Esophagus squamous epithelium (tissue), 5 donors: ENCODE measurements at places on chromosomes 12 and 14.

DNA sequence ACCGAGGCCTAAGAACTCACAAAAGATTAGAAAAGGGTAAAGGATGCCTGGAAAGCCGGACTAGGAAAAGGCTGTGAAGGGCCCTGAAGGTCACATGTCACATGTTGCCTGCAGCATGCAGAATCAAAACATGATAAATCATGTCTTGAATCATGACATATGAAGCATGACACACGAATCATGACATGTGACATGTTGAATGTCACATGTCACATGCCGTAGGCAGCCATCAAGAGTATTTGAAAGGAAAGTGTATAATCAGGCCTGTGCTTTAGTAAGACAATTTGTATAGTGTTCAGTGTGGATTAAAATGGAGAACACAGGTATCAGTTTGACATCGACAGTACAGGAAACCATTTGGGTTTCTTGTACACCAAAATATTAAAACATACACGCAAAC is 30.8 kb downstream of the IFNG-AS1 start:
- no peak for DNase-seq

DNA sequence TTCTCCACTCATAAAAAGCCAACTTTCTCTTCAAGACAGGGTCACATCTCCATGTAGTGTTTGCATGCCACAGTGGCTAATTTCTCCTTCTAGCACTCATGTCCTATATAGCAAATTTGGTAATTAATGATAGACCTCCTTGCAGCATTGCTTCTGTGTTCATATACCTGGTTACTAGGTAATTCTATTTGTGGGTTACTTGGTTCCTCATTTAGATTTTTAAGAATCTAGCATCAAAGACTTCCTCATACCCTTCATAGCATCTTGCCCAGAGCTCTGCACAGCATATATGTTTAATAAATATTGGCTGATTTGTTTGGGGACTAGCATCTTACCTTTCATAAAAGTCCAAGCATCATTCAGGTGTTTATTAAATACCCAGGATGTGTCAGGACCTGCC is 152.1 kb downstream of the DUSP6 start:
- no peak for DNase-seq

DNA sequence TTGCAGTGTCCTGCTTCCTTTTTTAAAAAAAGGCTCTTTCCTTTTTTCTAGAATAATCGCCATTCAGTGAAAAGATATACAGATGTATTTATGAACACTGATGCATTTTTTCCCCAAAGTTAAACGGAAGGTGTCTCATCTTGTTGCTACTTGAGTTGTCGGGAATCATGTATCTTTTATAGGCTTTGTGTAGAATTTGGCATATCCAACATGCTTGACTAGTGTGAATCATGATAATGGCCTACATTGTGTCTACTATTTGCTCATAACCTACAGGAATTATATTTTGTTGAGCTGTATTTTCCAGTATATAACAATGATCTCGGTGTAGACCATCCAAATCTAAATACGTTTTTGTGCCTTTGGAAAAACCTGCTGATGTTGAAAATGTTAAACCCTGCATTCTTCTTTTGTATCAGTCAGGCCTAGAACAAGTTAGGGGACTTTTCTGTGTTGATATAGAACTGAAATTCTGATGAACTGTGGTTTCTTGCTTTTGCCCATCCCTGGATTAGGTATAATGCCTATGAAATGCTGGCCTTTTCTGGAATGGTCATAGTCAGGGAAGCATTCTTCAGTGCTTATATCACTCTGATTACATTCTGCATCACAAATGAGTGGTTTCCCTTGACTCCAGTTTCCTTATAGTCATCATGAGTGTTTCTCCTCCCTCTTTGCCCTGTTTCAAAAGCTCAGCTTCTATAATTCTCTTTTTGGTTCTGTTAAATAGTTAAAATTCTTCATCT is 10.8 kb downstream of the BMAL2 start:
- no peak for DNase-seq

- no peak for DNase-seq
These were observed 193.9 kb downstream of the RGS6 start for GRCh38 chr14:72126091-72126490.

DNA sequence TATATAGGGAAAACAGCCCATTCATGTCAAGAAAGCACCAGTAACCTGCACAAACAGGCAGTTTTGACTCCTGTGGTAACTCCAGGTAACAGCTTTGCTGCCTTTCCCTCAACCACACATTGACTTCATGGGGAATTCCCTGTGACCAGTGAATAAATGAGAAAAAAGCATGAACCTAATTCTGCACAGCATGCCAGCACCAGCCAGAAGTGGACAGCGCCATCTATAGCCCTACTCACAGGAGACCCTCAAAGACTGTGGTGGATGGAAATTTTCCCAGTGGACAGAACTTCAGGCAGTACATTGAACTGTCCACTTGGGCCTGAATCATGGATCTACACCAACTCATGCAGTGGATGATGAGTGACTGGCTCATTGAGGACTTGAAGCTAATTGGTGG is 152.1 kb downstream of the SLC8A3 start:
- DNase-seq: no peak

- DNase-seq: no peak
These were observed 39.5 kb upstream of the DUSP6 start for GRCh38 chr12:89391726-89392336.

- DNase-seq: no peak
These were observed 11.5 kb upstream of the CABP1 start for GRCh38 chr12:120628919-120629318.

DNA sequence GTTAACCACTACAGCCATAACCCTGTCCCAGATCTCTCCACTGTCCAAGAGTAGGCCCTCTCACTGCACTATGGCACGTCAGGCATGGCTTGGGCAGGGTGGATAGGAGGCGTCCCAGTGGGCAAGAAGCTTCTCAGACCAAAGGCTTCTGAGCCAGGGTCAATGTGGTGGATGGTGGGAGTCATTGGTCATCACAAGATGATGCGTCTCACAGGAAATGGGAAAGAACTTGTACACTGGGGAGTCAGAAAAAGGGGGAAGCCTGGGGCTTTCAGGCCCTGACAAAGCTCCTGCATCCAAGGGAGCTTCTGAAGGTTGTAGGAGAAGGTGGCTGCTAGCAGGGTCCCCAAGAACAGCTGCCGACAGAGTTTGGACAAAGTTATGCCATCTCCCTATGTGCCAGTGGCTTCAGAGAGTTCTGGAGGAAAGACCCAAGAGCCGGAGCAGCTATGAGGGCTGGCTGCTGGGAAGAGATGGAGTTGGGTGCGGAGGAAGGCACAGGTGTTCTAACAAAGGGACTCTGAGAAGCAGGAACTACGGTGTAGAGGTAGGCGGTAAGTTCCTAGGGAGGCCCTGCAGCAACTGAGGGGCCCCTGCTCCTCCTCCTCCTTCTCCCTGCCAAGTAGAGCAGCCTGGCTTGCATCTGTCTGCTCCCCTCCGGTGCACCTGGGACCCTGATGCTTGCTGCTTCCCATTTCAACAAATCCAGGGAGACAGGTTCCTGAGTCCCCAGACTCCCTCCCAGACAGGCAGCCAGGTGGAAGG is 81.1 kb downstream of the ARL6IP4 start:
- DNase-seq: no peak

GRCh38 chr12:22538311-22538710 is 6.0 kb downstream of the C2CD5 start:
- DNase-seq: no peak

DNA sequence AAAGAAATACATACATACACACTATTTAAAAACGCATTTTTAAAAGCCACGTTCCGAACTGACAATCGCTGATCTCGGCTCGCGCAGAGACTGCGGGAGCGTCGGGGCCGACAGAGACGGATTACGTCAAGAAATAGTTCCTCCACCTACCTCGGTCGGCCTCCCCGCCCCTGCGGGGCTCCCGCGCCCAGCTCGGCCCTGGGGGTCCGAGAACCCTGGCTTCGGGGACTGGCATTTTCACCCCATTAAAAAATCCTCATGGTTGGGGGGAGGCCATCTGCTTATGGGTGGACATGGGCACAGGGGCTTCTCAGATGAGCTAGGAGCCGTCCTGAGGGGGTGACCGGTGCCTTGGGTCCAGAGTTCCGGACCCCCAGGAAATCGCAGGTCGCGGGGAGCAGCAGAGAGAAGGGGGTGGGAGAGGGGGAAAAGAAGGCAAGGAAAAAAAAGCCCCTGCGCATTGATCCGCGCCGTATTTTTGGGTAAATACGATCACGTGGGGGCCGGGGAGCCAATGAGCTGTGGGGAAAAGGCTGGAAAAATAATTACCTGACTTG is 324 bp upstream of the HOXC9 start:
- no peak for DNase-seq
